A549 treated with dexamethasone at 1 μM for 4 hours (cell line): ENCODE measurements at places on chromosomes 5 and 9. TPM values are rescaled to one million over a fixed set of nuclear protein-coding genes. Genes with fewer than 3 reads are reported as not detected.

The PCDHGC4 gene
- total RNA-seq: not detected in 5 replicates

The LCP2 gene
- not detected in 5 replicates for total RNA-seq

The FGF18 gene
- 2.5 to 4.8 TPM (median 4.2 TPM) in 5 replicates for total RNA-seq

The EDIL3 gene
- 0.09 to 0.29 TPM (median 0.20 TPM) in 5 replicates for total RNA-seq

The RMRP gene
- 4.7 to 10.3 TPM (median 5.3 TPM) in 3 of 5 replicates, not detected in the others for total RNA-seq

The CAVIN4 gene
- total RNA-seq: 0.26 to 0.47 TPM (median 0.39 TPM) in 5 replicates

The LAMC3 gene
- total RNA-seq: 1.2 to 2.2 TPM (median 2.1 TPM) in 5 replicates

The IGIP gene
- 0.60 to 1.1 TPM (median 0.85 TPM) in 5 replicates for total RNA-seq

The GFI1B gene
- total RNA-seq: 0.05 to 0.17 TPM (median 0.06 TPM) in 5 replicates

The MYOT gene
- total RNA-seq: 0.14 to 0.21 TPM in 2 of 5 replicates, not detected in the others

The PCDHGA4 gene
- 0.08 to 0.21 TPM (median 0.14 TPM) in 5 replicates for total RNA-seq

The CD14 gene
- total RNA-seq: 2.6 to 3.4 TPM (median 3.0 TPM) in 5 replicates

The SPAAR gene
- total RNA-seq: 0.10 to 0.20 TPM (median 0.15 TPM) in 4 of 5 replicates, not detected in the other

The NR2F1 gene
- total RNA-seq: 3.4 to 5.1 TPM (median 5.0 TPM) in 5 replicates

The PDE6A gene
- total RNA-seq: 0.20 to 0.32 TPM (median 0.30 TPM) in 5 replicates

The SPINK13 gene
- total RNA-seq: 0.13 to 0.31 TPM (median 0.19 TPM) in 4 of 5 replicates, not detected in the other

The RARS1 gene
- total RNA-seq: 97.3 to 112 TPM (median 102 TPM) in 5 replicates

The FCHO2 gene
- total RNA-seq: 10.8 to 25.4 TPM (median 18.7 TPM) in 5 replicates

The PCDHA11 gene
- total RNA-seq: 0.07 to 0.34 TPM (median 0.11 TPM) in 5 replicates

The SLC6A3 gene
- 0.74 to 1.5 TPM (median 1.2 TPM) in 5 replicates for total RNA-seq

The MARCOL gene
- not detected in 5 replicates for total RNA-seq
